ENCODE measurements at places on chromosomes 5 and 9.

- peak; percentile 8 for DNase-seq
These were observed 147.1 kb downstream of the ZNF608 start for GRCh38 chr5:124599028-124599973.

DNA sequence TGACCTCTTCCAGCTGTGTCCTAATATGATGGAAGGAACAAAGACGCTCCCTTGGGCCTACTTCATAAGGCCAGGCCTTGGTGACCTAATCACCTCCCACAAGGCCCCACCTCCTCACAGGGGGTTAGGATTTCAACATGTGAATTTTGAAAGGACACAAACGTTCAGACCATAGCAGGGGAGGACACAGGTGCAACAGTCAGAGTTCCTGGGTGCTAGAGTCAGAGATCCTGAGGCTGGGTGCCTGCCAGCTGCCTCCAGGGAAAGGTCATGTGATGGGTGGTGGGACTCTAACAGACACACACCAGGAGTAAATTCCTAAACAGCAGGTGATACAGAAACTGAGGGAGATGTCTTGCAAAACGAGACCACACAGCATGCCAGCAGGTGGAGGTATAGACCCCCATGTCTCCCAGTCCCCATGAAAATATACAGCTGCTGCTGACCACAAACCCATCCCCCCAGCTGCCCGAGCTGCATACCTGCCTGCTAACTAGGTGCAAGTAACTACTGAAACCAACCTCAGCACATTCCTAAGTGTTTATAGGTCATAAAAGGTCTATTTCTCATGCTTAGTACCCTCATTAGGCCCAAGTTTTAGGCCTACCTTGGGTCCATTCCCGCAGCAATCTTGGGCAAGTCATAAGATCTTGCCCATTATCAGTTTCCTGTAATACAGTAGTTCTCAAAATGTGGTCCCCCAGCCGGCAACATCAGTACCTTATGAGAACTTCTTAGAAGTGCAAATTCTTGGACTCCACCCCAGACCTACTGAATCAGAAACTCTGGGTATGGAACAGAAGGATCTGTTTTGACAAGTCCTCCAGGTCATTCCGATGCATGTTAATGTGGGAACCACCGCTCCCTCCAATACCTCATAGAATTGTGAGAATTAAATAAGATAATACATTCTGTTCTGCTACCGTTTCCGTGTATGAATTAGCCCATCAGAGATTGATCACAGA, 245.3 kb downstream of the ENC1 start:
- no peak for DNase-seq

- no peak for DNase-seq
These were observed 149.1 kb upstream of the VCAN start for GRCh38 chr5:83322273-83322924.

DNA sequence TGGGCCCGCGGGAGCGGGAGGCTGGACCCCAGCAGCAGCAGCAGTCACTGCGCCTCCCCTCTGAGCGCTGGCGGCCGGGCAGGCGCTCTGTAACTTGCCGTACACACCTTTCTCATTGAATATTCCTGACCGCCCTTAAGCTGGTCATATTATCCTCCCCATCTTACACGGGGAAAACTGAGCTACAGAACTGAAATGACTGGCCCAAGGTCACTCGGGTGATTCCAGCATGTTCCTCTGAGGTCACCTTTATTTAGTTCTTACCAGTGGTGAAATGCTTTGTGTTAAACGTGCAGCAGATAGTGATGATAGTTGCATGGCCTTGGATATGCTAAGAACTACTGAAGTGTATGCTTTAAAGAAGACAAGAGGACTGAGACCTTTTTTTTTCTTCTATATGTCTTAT, 607 bp downstream of the UQCRQ start:
- no peak for DNase-seq

DNA sequence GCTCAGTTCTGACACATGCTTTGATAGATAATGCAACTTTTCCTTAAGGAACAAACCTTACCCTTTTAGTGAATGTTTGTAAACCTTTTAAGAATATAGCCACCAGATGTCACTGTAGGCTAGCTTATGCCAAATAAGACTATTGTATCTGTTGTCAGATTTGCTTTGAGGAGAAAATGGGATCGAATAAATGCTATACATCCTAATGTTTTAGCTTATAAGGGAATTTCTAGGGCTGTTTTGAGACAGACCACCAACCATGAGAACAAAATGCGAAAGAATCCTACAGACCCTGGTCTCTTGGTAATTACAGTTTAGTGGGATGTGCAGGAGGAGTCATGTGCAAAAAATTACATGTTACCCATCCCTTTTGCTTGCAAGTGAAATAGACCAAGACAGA, 127.6 kb upstream of the NMUR2 start:
- peak; percentile 24 for DNase-seq
